ENCODE measurements at places on chromosomes 5 and 9.

DNA sequence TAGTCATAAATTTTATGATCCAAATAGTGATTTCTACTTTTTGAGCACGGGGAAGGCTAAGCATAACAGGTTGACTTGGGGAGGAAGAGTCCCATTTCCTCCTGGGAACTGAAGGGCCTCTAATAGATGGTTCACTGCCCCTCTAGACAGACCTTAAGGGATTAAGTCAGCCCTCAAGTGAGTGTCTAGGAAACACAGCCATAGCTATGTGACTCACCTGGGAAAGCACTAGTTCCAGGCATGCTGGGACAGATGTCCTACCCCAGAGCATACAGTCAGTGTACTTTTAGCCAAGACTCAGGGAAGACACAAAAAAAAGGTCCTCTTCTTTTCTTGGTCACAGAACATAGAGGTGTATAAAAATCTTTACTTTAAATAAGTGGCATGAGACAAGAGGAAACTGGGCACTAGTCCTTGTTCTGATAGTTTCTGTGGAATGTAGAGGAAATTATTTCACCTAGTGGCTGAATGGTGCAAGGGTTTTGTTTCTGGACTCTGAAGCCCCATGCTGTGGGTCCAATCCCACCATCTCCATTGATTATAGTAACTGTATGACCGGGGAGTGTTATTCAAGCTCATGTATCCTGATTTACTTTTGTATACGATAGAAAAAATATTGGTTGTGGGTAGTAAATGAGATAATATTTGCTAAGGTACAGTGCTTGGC lies 86.0 kb downstream of the NREP start:
- no peak for DNase-seq

- DNase-seq = no peak
Observed at GRCh38 chr5:14880688-14881087, 9.1 kb upstream of the ANKH start.

DNA sequence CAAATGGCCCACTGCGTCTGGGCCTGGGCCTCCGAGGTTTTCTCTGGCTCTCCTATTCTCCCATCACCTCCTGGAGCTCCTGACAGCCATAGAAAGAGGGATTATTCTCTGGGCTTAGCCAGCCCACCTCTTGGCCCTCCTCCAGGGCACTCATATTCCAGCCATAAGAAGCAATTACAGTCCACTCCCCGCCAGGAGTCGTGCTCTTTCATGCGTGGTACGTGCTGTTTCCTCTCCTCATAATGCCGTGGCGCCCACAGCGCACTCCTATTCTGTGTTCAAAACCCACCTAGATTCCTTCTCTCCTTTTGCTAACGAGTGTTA lies 240.8 kb upstream of the ZNF462 start:
- DNase-seq = no peak

DNA sequence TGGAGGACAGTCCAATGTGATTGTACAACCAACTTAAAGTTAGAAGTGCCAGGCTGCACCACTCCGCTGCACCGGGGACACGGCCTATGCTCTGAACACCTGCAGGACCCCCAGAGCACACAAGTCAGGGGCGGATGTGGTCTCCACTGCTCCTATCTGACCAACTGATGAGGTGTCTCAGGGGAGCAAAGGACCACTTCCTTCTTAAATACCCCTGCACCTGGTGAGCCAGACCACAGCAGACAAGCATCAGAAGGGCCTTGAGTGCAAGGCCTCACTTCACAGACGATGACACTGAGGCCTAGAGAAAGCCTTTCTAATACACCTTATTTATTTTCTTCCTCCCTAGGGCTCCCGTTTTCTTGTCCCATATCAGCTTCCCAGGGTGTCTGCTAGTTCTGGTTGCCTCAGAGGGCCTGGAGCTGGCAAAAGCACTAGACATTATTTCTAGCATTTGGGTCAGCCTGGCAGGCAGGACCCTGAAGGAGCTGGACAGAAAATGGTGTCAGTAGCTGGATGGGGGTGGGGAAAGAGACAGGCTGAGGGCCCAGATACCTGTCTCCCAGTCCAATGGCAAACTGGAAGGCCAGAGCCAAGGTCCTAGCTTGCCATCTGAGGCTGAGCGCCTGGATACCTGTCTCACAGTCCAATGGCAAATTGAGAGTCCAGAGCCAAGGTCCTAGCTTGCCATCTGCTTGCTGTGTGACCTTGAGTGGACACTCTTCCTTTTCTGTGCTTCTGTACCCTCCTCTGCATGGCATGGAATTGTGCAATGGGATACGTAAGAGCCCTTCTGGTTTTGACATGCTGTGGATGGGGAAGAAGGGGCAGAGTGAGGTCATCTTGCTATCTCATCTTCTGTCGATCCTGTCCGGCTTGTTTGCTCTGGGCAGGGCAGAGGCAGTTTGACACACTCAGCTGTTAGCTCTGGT lies 9.0 kb downstream of the CCDC69 start:
- DNase-seq = no peak

DNA sequence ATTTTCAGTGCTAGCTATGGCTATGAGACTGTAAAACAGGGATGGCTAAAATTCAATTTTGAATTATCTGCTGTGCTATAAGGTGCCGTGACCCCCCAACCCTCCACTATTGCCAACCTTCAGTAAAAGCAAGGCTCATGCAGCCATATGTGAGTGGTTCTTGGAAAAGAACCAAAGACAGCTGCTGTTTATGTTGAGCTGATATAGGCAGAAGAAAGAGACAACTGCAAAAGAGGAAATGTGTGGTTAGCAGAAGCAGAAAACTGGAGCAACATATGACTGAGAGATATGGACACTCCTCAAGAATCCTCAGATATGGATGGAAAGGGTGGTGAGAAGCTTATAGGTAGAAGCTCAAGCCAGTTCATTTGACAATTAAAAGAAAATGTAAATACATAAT lies 200.3 kb downstream of the TLE1 start:
- no peak for DNase-seq

- DNase-seq = no peak
Observed at GRCh38 chr5:159337016-159337955, 7.0 kb upstream of the IL12B start.

DNA sequence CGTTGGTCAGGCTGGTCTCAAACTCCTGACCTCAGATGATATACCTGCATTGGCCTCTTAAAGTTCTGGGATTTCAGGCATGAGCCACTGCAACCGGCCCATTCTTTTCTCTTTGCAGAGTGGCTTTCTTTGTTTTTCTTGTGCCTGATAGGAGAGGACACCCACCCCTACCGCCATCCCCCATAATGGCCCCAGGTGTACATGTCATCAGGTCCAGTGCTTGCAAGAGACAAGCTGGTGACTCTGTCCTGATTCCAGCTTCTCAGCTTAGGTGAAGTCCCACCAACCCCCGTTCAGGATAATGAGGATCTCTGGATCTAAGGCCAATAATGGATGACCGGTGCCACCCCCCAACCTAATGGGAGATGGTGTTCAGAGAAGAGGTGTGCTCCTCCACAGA lies 2.3 kb upstream of the AIF1L start:
- DNase-seq = no peak

- no peak for DNase-seq
Observed at GRCh38 chr5:38051711-38052511, 206.4 kb upstream of the EGFLAM start.

GRCh38 chr9:129930743-129931142 lies 95.5 kb downstream of the USP20 start:
- no peak for DNase-seq

GRCh38 chr5:99724732-99725290 lies 796.0 kb upstream of the CHD1 start:
- no peak for DNase-seq

DNA sequence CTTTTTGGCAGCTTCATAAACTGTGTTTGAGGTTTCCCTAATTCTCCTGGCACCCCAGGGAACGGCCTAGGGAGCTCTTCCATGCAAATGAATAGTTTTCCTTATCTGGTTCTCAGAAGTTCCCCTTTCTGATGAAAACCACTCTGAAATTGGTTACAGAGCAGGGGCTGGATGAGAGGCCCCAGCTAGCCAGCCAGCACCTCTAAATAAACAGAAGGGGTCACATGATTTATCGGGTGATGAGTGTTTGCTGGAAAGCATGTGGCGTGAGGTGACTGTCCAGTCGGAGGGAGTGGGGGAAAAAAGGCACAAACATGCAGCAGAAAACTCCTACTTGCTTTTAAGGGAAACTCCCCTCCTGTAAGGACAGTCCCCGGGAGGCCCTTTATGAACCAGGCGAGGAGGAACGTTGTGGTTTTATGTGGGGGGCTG lies 261.2 kb upstream of the ANKRD55 start:
- no peak for DNase-seq

GRCh38 chr9:114149765-114150340 lies 5.5 kb upstream of the COL27A1 start:
- DNase-seq = no peak

- no peak for DNase-seq
Observed at GRCh38 chr5:149304195-149305078, 32.8 kb downstream of the AFAP1L1 start.

GRCh38 chr9:120368799-120369198 lies 211.2 kb downstream of the CDK5RAP2 start:
- no peak for DNase-seq

DNA sequence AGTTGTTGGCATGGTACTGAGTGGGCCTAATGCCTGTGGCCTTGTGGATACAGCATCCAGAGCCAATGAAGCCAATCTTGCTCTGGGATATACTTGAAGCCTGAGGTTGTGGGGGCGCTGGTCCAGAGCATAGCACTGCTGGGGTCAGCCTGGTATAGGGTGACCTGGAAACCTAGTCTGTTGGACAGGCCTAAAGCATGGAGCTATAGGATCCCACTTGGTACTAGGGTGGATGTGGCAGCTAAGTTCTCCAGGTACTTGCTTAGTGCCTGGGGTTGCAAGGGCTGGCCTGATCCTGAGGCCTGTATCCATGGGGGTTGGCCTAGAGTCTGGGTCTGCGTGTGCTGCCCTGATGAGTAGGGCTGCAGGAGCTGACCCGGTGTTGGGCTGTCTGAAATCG lies 1168.2 kb upstream of the C9orf72 start:
- DNase-seq = no peak

Data from sciatic nerve (tissue), 2 donors.